ENCODE measurements at places on chromosomes 13 and 19.

DNA sequence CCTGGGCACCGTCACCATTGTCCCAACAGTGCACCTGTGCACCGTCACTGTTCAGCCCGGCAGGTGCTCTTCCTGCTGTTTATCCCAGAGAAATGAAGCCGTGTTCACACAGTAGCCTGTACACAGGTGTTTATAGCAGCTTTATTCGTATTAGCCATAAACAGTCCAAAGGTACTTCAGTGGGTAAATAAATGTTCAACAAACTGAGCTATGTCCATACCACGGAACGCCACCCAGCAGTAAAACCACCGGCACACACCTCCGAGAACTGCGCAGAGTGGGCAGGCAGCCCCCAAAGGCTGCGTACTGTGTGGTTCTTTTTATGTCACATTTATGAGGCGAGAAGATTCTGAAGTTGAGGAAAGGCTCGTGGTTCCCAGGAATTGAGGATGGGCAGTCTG, 44.9 kb upstream of the DCUN1D2 start:
- no peak for DNase-seq

- DNase-seq, result no peak
Observed at GRCh38 chr13:100872761-100873160, 198.2 kb upstream of the TMTC4 start.

DNA sequence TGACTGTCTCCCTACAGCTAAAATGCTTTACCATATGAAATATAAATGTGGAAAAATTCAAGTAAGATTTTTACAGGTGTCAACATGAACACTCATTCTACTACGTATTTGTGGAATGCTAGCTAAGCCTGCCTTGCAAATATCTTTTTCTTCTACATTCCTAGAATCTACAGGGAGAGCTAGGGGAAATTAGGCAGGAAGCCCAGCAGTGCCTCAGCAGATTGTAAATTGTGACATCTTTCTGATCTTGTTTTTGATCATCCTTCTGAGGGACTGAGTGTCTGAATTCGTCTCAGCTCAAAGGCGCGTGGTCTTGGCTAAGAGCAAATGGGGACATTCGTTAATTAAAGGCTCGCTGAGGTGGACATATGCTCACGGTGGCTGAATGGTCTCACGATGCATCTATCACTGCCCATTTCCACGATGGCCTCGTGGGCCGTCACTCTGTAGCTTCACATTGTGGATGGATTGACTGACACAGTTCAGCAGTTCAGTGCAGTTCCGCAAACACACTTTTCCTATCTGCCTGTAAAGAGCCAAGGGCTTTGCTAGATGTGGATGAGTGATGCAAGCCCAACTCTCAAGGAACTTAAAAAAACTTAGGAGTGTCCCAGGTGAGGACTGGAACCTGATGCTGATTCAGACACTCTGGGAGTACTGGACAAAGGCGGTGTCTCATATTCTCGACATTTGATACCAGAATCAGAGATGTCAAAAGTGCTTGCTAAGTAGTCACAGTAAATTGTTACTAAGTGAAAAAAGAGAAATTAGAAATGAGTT, 562.5 kb downstream of the EFNB2 start:
- peak; percentile 37 for DNase-seq

- DNase-seq, result no peak
Observed at GRCh38 chr13:85508683-85509329, 290.4 kb downstream of the SLITRK6 start.

DNA sequence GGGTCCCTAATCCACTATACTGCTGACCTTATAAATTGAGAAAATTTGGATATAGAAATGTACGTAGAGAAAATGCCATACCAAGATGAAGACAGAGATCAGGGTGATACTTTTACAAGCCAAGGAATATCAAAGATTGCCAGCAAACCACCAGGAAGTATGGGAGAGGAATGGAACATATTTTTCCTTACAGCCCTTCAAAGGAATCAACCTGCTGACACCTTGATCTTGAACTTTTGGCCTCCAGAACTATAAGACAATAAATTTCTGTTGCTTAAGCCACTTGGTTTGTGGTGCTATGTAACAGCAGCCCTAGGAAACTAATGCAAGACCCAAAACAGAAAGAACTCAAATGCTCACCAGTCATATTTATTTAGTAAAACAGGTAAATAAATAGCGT, 10.3 kb upstream of the NDFIP2 start:
- DNase-seq, result no peak

GRCh38 chr13:48576448-48577010, 43.6 kb upstream of the RCBTB2 start:
- DNase-seq, result no peak

DNA sequence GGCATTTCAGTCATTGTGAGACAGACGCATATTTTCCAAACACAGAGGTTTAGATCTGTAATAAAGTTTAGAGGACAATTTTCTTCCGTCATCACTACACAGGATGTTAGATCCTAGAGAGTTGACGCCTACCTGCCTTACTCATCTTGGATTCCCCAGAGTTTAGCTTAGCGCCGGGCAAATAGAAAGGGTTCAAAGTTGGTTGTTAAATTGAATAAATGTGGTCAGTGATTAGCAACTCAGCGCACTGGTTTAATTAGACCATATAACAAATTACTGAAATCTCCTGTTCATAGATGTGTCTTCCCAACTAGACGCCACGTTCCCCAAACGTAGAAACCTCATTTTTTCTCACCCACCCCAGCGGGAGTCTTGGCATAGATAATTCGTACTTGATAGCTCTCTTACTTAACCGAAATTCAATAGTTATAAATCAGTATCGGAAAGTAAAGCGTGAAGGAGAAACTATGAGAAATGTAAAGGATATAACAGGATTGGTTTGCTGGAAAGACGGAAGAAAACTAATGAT, 726 bp upstream of the UFM1 start:
- DNase-seq, result peak; percentile 28

DNA sequence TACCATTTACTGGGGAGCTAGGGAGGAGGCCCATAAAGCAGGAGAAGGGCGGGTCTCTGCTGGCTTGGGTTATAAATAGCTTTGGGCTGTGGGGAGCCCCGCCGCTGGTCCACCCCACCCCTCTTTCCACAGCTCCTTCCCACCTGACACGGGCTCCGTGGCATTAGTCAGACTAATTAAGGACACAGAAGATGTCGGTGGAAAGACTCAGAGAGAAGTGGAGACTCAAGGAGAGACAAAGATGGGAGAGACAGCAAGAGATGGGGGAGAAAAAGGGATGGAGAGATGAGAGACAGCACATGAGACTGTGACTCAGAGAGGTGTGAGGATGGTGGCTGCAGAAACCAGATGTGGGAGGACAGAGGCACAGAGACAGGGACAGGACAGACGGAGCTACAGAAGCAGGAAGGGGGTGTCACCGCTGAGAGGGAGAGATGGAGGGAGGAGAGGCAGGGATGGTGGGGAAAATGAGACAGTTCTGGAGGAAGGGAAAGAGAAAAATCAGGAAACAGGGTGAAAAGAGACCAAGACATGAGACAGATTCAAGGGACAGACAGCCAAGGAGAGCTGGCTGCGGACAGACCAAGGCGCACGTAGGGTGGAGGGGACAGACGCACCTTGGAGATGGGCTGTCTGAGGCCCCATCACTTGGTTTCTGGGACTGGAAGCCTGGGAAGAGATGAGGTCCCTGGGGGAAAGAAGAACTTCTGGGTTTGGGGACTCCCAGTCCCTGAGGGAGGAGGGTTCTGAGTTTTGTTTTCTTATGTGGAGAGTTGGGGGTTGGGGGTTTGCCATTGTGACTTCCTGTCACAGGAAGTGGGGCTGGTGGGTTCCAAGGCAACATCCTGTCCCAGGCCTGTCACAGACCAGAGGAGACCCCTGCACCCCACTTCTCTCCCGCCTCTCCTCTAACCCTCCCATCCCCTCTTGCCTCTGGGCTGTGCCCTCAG, 4.1 kb downstream of the ARHGEF1 start:
- DNase-seq, result no peak

DNA sequence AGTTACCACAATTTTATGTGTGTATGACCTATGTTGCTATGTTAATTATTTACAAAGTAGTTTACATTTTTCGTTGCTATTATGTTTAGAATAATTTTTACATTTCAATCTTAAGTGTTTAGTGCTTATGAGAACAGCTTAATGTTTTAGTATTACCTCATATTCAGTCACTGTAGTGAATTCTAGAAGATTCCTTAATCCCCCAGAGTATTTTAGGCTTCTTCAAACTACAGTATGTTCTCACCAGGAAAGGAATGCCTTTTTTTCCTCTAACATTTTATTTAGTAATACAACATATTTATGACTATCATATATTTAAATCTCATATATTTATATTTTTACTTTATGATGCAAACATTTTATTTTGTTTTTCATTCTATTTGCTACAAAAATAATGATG, 612.1 kb upstream of the KLHL1 start:
- peak; percentile 50 for DNase-seq

- DNase-seq, result no peak
Observed at GRCh38 chr13:40772765-40773473, 1.9 kb upstream of the MRPS31 start.

DNA sequence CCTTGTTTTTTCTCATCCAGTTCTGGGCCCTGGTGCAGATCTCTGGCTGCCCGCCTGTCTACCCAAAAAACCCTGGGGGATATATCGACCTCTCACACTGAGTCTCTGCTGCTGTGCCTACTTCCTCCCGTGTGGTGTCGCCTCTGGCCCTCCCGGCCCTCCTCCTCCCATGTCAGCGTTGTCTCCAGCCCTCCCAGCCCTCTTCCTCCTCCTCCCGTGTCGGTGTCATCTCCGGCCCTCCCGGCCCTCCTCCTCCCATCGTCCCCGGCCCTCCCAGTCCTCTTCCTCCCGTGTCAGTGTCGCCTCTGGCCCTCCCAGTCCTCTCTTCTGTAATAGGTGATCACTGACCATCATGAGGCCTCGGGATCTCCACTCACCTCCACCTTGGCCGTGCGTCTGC, 81.8 kb downstream of the GPR12 start:
- no peak for DNase-seq

DNA sequence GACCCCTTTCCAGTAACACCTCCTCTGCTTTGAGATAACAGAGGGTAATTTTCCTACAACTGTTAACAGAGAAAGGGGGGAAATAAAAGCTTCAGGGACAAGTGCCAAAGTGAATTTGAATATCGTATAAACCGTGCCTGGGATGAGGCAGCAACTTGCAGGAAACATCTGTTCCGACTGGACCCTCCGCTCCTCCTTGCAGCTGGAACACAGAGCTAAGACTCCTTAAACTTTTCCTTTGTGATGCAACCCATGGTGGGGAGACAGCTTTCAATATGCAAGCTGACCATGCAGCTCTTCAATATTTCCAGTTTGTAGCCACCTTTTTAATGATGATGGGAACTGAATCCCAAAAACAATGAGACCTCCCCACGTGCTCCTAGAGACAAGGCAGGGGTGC, 432.6 kb downstream of the ZNF536 start:
- DNase-seq, result no peak

DNA sequence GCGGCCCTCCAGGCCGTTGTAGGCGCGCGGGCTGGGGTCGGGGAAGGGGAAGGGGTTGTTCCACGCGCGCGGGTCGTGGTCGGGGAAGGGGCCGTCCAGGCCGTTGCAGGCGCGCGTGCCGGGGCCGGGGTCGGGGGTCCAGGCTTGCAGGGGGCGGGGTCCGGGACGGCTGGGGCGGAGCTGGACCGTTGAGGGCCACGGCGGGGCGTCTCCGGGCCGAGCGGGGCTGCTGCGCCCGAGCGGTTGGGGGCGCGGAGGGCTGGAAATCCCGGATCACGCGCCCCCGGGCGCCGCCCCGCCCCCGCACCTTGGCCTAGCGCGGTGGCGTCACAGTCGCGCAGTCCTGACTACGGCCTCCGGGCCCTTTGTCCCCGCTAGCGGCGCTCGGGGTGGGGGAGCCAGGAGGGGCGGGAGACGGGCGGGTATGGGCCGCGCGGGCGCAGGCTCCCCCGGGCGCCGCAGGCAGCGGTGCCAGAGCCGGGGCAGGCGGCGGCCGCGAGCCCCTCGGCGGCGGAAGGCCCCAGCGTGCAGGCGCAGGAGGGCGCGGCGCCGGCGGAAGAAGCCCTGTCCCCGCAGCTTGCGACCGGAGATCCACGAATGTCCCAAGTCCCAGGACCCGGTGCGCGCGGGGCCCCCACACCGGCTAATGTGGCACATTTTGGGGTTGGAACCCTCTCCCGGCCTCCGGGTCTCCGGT, 665 bp downstream of the GPX4 start:
- peak; percentile 71 for DNase-seq

GRCh38 chr13:49935171-49936074, 717 bp downstream of the SPRYD7 start:
- DNase-seq, result peak; percentile 84

DNA sequence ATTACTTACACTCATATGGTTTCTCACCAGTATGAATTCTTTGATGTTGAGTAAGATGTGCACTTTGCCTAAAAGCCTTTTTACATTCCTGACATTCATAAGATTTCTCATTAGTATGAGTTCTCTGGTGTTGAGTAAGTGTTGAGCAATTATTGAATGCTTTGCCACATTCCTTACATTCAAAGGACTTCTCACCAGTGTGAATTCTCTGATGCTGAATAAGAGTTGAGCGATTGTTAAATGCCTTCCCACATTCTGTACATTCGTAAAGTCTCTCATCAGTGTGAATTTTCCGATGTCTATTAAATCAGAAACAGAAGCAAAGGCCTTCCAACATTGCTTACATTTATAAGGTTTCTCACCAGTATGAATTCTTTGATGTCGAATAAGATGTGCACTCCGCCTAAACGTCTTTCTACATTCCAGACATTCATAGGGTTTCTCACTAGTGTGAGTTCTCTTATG, 14.2 kb upstream of the ZFP30 start:
- no peak for DNase-seq

DNA sequence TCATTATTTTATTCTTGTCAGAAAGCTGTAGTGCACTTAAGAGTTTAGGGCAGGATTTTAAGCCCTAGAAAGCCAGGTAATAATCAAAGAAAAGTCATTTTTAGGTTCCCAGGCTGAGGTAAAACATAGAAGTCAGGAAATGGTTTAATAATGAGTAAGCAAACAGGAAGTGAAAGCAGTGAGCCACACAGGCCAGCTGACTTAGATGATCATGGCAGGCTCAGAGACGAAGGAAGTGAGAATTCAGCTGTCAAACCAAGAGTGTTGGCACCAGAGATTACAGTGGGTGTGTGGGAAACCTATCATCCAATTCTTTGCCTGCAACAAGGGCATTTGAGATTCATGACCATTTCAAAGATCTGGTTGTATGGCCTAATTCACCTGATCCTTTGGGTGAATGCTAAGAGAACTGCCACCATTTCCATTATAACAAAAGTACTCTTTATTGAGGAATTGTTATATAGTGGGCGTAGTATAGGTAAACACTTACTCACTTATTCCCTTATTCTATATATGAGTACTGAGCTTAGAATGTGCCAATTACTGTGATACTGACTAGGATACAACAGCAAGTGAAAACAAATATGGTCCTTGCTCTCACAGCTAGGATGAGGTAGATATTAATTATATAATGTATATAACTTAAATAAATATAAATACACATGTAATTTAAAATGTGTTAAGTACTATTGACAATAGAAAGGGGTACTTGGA, 103.7 kb upstream of the EDNRB start:
- peak; percentile 56 for DNase-seq

DNA sequence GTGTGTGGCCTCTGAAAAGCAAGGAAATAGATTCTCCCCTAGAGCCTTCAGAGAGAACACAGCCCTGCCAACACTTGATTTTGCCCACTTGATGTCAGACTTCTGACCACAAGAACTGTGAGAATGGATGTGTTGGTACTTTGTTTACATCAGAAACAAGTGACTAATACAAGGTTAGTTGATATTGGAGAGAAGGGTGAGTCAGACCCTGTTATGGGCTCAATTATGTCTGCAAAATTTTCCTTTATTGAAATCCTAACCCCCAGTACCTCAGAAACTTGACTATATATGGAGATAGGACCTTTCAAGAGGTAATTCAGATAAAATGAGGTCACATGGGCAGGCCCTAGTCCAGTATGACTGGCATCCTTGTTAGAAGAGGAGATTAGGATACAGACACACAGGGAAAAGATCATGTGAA, 226.7 kb downstream of the RFC3 start:
- DNase-seq, result peak; percentile 78
